Stimulated activated CD4-positive, alpha-beta T cell treated with anti-CD3 and anti-CD28 coated beads, TNF-alpha, amount 100 ng/mL, for 48 hours (primary cell): ENCODE measurements at places on chromosomes 6 and 20.

- no peak for DNase-seq
These were observed 122.6 kb upstream of the NOX3 start for GRCh38 chr6:155578251-155578650.

DNA sequence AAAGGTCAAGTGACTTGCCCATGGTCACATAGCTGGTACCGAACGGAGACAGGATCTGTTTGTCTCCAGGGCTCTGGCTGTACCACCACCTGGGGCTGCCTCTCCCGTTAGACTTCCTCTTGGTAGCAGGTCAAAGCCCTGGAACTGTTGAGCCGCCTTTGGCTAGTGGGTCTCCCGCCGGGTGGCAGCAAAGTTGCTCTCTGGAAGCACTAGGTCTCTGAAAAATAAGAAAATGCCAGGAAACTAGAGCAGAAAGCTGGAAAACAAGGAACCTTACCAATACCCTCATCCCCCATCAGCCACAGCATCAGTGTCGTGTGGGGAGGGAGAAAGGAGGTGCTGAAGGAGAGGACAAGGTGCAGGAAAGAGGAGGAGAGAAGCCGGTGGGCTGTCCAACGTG, 291.0 kb upstream of the SUPT3H start:
- no peak for DNase-seq

GRCh38 chr6:119012521-119012920, 65.9 kb downstream of the FAM184A start:
- DNase-seq = no peak

- DNase-seq = no peak
These were observed 801.9 kb upstream of the CITED2 start for GRCh38 chr6:140176306-140176705.

- DNase-seq = no peak
These were observed 33.5 kb downstream of the GHRH start for GRCh38 chr20:37228082-37228481.

- DNase-seq = no peak
These were observed 12.9 kb downstream of the RPS6KA2 start for GRCh38 chr6:166614171-166614583.

DNA sequence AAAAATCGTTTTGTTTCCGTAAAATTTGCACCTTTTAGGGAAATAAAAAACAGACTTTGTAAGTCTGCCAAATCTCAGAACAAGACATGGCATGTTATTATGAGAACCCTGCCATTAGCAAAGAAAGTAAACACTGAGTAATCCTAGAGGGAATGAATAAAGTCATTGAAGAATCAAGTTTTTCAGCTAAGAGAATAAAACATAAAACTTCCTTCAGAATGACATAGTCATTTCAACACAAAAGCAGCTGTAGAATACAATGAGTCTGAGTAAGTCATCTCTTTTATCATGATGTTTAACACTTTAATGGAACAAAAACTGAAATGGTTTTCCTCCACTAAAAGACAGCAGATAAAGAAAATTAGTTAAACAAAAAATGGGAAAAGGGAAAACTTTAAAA, 10.3 kb upstream of the DST start:
- DNase-seq = no peak

DNA sequence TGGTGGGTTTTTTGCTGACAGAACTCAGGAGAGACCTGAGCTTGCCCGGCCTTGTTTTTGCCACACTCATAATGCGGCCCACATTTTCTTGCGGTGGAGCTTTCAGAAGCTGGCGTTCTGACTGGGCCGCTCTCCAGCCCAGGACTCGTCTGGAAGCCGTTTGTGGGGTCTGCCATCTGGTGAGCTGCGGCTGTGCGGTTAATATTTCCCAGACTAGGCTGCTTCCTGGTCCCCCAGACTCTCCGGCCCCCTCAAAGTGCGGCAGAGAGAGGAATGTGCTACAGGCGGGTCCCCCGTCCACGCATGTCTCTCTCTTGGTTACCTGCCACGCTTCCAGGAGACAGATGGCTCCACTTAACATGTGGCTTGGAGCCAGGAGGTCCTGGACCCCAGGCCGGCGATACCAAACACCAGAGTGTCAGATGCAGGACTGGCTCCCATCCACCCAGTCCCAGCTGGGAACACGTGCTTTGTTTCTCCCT, 128.9 kb upstream of the PMEPA1 start:
- no peak for DNase-seq

DNA sequence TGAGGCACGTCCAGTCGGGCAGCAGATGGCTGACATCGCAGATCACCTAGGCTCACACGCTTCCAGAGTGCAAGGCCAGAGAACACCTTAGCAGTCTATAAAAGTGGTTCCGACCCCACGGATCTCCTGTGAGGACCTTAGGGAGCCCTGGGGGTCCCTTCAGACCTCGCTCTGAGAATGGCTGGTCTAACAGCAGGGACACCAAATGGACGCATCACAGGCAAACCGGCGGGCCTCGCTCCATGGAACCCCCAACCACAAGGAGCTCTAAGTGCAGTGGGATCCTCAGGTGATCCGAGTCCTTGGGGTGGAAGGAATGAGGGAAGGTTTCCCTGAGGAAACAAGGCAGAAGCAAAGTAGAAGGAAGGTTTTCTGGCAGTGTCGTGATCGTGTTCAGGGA, 135.4 kb downstream of the SMOC2 start:
- no peak for DNase-seq

- DNase-seq = no peak
These were observed 150.9 kb downstream of the ARID1B start for GRCh38 chr6:156928126-156928525.

DNA sequence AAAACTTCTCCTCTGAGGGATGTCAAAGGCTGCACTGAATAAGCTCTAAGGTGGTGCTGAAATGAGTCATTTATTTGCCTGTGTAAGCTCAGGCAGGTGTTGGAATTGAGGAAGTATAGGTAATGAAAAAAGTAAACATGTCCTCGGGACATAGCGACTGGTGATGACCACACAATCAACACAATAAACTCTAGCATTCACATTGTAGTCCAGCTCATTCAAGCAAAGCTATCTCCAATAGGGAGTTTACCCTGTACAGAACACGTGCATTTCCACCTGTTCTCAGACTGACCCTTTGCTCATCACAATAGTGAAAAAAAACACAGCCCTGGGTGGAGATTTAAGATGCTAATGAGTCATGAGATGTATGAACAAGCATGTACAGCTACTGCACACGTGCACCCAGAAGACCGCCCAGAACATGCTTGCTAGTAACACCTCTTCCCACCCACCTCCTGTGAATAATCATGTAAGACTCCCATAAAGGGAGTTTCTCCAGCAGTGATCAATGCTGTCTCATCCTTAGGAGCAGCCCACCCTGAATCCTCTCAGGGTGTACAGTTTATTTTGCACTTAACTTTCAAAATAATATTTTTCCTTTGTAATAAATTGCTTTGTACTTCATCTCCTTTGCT, 33.0 kb upstream of the POU5F1 start:
- DNase-seq = no peak
